Suprapubic skin (tissue), 4 donors: ENCODE measurements at places on chromosomes 5 and 9. TPM values are rescaled to one million over a fixed set of nuclear protein-coding genes. Genes with fewer than 3 reads are reported as not detected.

The CDH9 gene
- not detected for total RNA-seq

The PCDHA10 gene
- total RNA-seq: 0.42 TPM

The TDRD7 gene
- total RNA-seq: 8.8 TPM

The MAMDC2 gene
- 17.3 TPM for total RNA-seq

The NXNL2 gene
- not detected for total RNA-seq

The C5orf52 gene
- not detected for total RNA-seq

The CXCL14 gene
- 288 TPM for total RNA-seq

The FGF18 gene
- total RNA-seq: 0.47 TPM

The SH3RF2 gene
- total RNA-seq: 146 TPM

The GABRA1 gene
- not detected for total RNA-seq

The FOXD4 gene
- not detected for total RNA-seq

The CD72 gene
- total RNA-seq: 6.2 TPM

GRCh38 chr5:67414712-67415111 lies 218.1 kb upstream of the CD180 start:
- no peak overlapping the region for H3K4me3 ChIP-seq
- H3K36me3 ChIP-seq: no peaks in the 10 kb centered on the region
- no peak overlapping the region for H3K27ac ChIP-seq
- no peaks in the 10 kb centered on the region for H3K4me1 ChIP-seq
- H3K27me3 ChIP-seq: no peaks in the 10 kb centered on the region

DNA sequence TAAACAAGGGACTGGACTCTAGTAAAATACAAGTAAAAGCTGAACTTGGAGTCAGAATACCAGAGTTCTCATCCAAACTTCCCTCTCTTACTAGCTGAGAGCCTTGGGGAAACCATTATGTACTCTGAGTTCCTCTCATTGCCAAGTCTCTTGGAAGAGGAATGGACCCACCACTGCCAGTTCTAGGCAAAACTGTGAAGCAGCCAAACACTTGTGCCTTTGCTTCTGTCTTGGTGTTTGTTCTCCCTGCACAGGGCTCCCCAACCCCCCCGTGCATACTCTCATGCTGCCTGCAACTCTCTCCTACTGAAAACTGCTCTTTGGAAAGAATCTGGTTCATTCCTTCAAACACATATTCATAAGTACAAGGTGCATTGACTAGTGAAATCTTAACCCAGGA lies 102.6 kb downstream of the PDZD2 start:
- no peaks in the 10 kb centered on the region for H3K27me3 ChIP-seq
- H3K27ac ChIP-seq: no peak overlapping the region
- no peak for DNase-seq
- no peaks in the 10 kb centered on the region for H3K36me3 ChIP-seq
- H3K4me3 ChIP-seq: no peak overlapping the region
- peaks cover 3% of the 10 kb centered on the region for H3K4me1 ChIP-seq

GRCh38 chr5:145495741-145496140 lies 339.4 kb downstream of the PRELID2 start:
- H3K4me3 ChIP-seq: no peak overlapping the region
- no peaks in the 10 kb centered on the region for H3K27me3 ChIP-seq
- no peak for DNase-seq
- H3K4me1 ChIP-seq: peaks cover 6% of the 10 kb centered on the region
- no peaks in the 10 kb centered on the region for H3K36me3 ChIP-seq

DNA sequence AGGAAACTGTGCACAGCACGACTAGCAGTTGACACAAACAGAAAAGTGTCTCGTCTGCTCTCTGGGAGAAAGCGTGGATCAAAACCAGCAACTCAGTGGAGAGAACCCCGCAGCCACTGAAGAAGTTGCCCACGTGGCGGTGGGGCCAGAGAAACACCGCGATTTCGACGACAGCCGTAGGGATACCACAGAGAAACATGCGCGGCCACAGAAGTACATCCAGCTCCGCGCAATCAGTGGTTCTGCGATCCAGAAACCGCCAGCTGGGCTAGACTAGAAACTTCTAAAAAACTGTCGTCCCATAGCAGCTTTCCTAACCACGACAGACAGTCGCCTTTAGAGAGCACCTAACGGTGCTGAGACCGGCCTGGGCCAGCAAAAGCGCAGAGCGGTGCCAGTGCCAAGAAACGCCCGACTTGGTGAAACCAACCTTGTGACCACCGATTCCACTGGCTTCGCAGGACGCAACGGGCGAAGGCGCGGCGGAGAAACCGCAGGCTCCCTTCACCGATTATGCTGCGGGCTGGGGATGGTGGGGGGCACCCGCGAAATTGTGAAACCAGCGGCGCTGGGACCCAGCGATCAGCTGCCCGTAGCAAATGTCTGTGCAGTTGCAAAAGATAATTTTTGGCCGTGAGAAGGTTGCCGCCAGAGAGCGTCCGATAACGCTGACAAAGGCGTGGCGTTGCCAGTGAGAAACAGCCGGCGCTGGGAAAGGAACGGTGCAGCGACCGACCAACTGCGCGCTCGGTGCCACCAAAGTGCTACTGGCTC lies 2.7 kb upstream of the ANXA2R start:
- no peaks in the 10 kb centered on the region for H3K36me3 ChIP-seq
- H3K27ac ChIP-seq: peak overlapping the region; percentile 96
- H3K27me3 ChIP-seq: peaks cover 56% of the 10 kb centered on the region
- H3K4me1 ChIP-seq: peaks cover 37% of the 10 kb centered on the region
- peak; percentile 90 for DNase-seq

- H3K4me1 ChIP-seq: peaks cover 13% of the 10 kb centered on the region
- no peak overlapping the region for H3K27ac ChIP-seq
- H3K4me3 ChIP-seq: no peak overlapping the region
- H3K36me3 ChIP-seq: no peaks in the 10 kb centered on the region
- H3K27me3 ChIP-seq: no peaks in the 10 kb centered on the region
These were observed 359.0 kb upstream of the SLC30A5 start for GRCh38 chr5:68734781-68735180.

DNA sequence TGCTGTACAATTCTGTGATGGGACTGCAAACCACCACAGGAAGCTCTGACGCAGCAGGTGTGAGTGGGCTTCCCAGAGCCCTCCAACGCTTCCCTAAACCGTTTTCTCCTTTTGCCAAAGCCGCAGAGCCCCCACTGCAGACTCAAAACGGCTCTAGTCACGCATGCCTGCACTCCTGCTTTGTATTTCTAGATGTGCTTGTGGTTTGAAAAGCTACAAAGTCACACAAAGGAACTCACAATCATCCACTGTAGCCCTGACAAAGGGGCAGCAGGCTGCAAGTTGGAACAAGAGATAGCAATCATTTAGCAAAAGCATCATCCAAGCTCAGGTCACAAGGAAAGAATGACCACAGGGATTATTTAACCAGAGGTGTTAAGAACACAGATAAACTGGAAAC lies 79.3 kb downstream of the PTPN3 start:
- no peak for DNase-seq
- no peak overlapping the region for H3K4me3 ChIP-seq
- peaks cover 11% of the 10 kb centered on the region for H3K4me1 ChIP-seq
- H3K27ac ChIP-seq: no peak overlapping the region
- H3K27me3 ChIP-seq: no peaks in the 10 kb centered on the region

DNA sequence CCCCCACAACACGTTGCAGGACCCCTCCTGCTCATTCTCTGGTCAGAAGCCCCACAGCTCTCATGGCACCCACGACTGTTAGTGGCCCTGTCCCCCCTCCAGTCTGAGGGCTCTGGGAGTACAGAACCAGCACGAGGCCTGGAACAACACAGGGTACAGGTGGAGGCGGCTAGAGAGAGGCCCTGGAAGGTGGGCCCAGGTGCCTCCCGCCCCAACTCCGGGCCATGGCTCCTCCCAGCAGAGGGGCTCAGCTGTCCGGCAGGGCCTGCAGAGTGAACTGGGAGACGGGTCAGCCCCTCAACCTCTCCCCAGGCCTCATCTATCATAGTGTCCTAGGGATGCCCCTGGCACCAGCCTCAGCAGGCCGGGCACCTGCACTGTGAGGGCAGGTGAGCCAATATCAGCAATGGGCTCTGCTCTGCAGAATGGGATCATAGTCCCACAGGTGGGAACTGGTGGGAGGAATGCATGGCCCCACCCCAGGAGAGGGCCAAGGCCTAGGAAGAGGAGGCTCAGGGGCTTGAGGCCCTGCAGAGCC lies 58.6 kb downstream of the BARX1 start:
- peak; percentile 64 for DNase-seq
- no peak overlapping the region for H3K27ac ChIP-seq
- no peak overlapping the region for H3K4me3 ChIP-seq
- H3K36me3 ChIP-seq: no peaks in the 10 kb centered on the region
- peaks cover 3% of the 10 kb centered on the region for H3K27me3 ChIP-seq

DNA sequence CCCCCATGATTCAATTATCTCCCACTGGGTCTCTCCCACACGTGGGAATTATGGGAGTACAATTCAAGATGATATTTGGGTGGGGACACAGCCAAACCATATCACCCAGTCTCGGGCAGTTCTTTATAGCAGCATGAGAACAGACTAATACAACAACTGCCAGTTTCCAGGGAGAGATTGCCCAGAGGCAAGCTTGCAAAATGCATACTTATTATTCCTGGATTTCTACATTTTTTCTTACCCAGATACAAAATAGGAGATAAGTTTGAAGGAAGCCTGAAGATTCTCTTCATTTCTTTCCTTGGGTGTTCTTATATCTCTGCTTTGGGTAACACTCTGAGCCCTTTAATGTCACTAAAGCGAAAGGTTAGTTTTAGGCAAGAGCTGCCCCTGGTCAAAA lies 691.2 kb downstream of the TAF11L14 start:
- no peaks in the 10 kb centered on the region for H3K36me3 ChIP-seq
- no peak overlapping the region for H3K4me3 ChIP-seq
- H3K4me1 ChIP-seq: no peaks in the 10 kb centered on the region

DNA sequence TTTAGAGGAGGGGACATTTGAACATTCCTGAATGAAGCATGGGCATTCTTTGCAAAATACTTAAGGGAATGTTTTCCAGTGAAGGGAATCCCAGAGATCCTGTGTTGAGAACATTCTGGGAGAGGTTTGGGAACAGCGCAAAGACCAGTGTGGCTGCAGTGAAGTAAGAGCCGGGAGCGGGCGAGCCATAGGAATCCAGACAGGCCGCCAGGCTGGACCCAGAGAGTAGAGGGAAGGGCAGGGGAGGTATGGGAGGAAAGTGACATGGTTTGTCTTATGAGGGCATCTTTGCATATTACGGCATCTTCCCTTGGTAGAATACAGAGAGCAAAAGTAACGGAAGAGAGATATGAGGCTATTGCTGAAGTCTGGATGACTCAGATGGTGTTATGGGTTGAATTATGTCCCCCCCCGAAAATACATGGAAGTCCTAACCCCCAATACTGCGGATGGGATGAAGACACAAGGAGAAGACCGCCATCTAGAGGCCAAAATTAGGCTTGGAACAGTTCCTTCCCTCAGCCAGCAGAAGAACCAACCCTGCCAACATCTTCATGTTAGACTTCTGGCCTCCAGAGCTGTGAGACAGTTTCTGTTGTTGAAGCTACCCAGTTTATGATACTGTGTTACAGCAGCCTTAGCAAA lies 268.2 kb downstream of the MAST4 start:
- H3K4me3 ChIP-seq: no peak overlapping the region
- no peak for DNase-seq
- peaks cover 6% of the 10 kb centered on the region for H3K4me1 ChIP-seq
- H3K27me3 ChIP-seq: no peaks in the 10 kb centered on the region

GRCh38 chr5:135249658-135250057 lies 149.4 kb downstream of the MACROH2A1 start:
- no peaks in the 10 kb centered on the region for H3K36me3 ChIP-seq
- H3K4me1 ChIP-seq: peaks cover 23% of the 10 kb centered on the region
- H3K27me3 ChIP-seq: no peaks in the 10 kb centered on the region
- no peak overlapping the region for H3K4me3 ChIP-seq

- no peak overlapping the region for H3K27ac ChIP-seq
- no peaks in the 10 kb centered on the region for H3K36me3 ChIP-seq
- H3K4me1 ChIP-seq: peaks cover 13% of the 10 kb centered on the region
- no peak overlapping the region for H3K4me3 ChIP-seq
- DNase-seq: no peak
- no peaks in the 10 kb centered on the region for H3K27me3 ChIP-seq
These were observed 9.9 kb downstream of the SNCAIP start for GRCh38 chr5:122321921-122322320.

- no peak for DNase-seq
- peaks cover 23% of the 10 kb centered on the region for H3K4me1 ChIP-seq
- no peak overlapping the region for H3K4me3 ChIP-seq
These were observed 67.9 kb downstream of the NFIB start for GRCh38 chr9:14245901-14246525.

GRCh38 chr9:98132806-98133631 lies 14.0 kb upstream of the TRIM14 start:
- peaks cover 17% of the 10 kb centered on the region for H3K36me3 ChIP-seq
- no peaks in the 10 kb centered on the region for H3K4me1 ChIP-seq
- no peak for DNase-seq
- H3K27ac ChIP-seq: no peak overlapping the region
- H3K4me3 ChIP-seq: no peak overlapping the region
- H3K27me3 ChIP-seq: no peaks in the 10 kb centered on the region

DNA sequence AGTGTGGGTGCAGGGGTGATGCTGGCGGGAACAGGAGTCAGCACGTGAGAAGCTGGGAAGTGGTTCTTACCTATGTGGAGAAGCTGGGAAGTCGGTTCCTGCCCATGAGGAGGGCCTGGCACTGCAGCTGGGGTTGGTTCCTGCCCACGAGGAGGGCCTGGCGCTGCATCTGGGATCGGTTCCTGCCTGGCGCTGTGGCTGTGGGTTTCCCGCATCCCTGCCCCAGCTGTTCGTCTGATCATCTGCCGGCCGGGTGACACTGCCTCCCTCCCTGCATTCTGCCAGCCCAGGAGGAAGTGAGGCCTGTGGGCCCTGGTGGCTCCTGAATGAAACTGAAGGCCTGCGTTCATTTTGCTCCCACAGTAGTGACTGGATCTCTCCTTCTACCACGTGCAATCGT lies 5.1 kb downstream of the OBP2A start:
- H3K27ac ChIP-seq: no peak overlapping the region
- no peak overlapping the region for H3K4me3 ChIP-seq
- H3K36me3 ChIP-seq: no peaks in the 10 kb centered on the region
- peak; percentile 41 for DNase-seq

- DNase-seq: no peak
- no peaks in the 10 kb centered on the region for H3K4me1 ChIP-seq
- no peaks in the 10 kb centered on the region for H3K27me3 ChIP-seq
- no peak overlapping the region for H3K4me3 ChIP-seq
These were observed 35.9 kb upstream of the PCSK1 start for GRCh38 chr5:96468956-96469355.
